Stimulated activated CD8-positive, alpha-beta memory T cell treated with anti-CD3 and anti-CD28 coated beads, Interleukin-2, amount 100 ng/mL, for 1 hour (primary cell): ENCODE measurements at places on chromosomes 4 and X.

GRCh38 chr4:113293043-113293560 is 243.6 kb downstream of the ANK2 start:
- DNase-seq = no peak

- DNase-seq = no peak
Observed at GRCh38 chrX:104427073-104427472, 138.9 kb upstream of the IL1RAPL2 start.

DNA sequence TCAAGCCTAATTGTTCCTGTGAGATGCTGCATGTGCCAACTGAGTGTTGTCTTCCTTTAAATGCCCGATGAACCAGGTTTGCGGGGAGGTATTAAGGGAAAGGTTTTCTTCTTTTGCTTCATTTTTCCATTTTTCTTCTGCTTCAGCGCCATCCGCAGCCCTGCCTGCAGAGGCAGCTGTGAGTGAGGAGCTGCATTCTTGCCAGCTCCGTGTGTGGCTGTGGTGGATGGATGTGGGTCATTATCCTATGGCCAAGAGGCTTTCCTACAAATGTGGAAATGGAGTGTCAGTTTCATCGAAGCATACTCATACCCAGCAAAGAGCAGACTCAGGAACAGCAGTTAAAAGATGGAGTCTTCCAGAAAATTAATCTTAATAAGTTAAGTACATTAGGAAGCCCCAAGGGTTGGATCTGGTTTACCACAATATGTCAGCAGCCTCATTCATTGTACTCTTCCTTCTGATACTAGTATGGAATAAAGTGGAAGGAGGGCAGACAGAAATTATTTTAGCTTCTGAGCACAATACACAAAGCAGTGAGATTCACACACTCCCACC is 37.6 kb downstream of the TNIP3 start:
- no peak for DNase-seq

DNA sequence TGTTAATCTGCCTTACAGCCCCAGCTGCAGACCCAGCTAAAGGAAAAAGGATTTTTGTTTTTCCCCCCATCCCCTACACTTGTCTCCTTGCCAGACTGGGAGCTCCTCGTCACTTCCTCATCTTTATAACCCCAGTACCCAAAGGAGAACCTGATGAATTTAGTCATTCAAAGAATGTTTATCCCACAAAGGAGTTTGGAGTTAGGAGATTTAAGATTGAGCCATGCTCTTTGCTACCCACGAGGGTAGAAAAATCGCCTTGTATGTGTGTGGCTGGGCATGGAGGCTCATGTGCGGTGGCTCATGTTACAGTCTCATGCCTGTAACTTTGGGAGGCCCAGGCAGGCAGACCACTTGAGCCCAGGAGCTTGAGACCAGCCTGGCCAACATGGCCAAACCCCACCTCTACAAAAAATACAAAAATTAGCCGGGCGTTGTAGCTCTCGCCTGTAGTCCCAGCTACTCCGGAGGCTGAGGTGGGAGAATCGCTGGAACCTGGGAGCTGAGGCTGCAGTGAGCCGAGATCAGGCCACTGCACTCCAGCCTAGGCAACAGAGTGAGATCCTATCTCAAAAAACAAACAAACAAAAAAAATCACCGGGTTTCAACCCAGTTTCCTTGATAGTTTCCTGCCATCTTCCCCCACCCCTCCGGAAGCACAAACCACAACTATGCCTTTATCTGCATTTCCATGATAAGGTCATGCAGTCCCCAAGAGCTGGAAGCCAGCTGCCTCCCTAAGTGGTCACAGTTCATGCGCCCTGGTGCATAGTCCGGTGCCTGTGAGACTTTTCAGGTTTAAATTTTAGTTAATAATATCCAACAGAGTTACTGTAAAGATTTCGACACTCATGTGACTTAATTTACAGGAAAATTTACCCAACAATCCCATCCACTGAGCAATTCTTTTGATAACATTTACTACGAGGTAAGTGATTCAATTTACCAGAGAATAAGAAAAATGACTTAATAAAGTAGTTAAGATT is 1.5 kb downstream of the CFAP97 start:
- DNase-seq = no peak

DNA sequence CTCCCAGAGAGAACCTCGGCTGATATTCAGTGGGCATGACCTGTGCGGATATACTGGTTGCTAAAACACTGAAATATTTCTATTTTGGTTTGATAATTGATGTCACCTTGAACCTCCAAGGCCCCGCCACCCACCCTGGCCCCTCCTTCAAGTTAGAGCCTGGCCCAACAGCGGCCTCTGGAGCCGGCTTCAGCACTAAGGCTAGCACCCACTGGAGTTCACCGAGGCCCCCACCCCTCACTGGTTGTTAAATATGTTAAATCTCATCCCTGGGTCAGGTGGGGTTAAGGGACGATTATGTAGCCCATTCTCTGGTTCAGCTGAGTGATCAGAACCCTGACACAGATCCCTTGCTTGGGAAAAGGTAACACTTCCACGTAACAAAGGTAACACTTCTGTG is 24.3 kb downstream of the SEL1L3 start:
- DNase-seq = no peak

GRCh38 chr4:146311238-146311970 is 97.1 kb downstream of the REELD1 start:
- DNase-seq = no peak

DNA sequence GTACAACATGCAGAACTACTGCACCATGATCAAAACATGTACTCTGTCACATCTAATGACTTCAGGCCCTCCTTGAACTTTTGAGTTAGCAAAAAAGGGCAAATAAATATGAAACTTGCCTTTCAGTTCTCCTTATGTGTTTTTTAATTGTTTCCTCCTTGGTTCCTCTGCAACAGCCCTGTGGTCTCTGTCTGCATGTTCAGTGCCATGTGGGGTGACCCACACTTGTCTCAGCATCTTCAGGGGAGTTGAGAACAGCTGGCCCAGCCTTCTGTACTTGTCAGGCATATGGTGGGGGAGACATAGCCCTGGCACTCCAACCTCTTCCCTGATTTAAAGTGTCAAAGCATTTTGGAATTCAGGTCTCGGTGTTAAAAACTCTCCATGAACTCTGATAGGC is 188.0 kb upstream of the PGRMC2 start:
- DNase-seq = no peak

DNA sequence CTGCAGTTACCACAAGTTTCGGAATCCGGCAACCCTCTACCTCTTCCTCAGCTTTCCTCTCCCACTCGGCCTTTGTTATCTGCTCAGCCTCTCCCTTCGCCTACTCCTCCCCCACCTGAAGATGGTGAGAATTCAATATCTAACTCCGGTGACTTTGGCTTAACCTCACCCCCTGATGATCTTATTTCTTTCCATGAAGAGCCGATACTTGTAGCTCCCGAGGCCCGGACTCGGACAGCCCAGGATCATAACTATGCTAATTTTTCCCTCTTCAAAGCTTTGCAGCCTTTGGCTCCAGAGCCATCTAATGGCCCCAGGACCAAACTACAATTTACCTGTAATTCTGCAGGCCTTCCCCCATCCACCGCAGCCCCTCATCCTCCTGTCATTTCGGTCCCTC is 32.0 kb upstream of the MGST2 start:
- DNase-seq = no peak

DNA sequence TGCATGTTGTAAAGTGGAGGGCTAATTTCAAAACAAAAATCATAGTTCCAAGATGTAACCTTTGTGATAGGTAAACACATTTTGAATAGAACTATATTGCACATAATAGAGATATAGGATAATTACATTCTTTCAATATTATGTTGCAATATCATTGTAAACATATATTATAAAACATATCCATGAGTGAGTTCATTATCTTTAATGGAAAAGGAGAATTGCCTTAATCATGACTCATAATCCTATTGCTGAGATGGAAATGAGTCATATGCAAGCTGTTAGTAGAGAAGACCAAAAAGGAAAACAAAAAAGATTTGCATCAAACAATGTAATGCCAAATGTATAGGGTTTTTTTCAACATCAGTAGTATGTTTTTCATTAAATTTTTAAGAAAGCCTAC is 73.7 kb upstream of the WDR44 start:
- no peak for DNase-seq

DNA sequence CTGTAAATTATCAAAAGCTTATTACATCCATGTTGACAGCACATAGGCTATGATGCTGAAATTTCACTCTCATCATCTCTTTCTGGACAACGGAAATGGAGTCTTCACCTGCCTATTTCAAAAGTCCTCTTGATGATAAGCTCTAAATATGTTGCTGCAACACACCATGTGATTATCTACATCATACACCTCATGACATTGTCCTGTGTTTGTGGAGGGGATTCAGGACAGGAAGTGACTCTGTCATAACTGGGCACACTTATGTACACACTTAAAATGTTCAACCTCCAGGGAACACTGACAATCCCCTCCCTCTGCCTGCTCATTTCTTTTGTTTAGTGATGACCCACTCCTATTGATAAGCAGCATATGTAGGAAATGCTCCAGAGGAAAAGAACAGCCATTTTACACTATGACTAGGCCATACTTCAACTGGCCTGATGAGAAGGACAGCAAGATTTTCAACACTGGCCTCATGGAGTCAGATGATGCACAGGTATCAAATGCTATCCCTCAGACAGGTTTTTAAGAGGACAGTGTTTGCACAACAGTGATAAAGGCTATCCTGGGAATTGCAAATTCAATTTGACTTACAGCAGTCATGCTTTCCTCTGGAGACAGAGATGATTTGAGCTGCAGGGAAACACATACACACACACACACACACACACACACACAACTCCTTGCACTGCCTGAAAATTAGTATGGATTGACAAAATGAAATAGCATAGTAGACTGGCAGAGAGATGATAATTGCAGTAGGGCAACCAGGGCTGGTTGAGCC is 163.3 kb upstream of the RASGEF1B start:
- no peak for DNase-seq
